NCI-H1048 (cell line): ENCODE measurements at places on chromosomes 13 and 19.

DNA sequence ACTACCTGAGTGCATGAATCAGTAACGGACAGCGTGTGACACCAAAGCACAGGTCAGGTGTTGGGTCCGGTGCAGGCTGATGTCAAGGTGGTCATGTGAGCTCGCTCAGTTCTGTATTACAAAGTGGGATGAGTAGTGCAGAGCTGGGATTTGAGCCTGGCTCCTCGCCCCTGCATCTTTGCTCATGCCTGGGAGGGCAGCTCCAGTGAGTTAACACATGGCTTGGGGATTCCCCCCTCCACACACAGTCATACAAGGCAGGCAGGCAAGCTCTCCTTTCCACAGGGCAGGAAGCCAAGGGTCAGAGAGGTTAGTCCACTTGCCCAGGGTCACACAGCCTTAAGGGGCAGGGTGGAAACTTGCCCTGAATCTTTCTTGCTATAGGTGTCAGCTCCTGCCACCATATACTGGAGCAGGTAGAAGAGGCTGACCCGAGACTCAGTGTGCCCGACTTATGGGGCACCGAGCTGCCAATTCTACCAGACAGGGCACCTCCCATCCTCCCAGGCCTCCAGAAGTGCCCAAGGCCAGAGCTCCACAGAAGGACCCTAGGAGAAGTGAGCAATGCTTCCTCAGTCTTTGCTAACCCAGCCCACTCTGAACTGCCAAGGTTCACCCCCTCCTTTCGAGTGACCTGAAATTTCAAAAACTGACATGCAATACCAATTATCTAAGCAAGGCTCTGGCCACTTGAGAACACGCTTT is 35.4 kb downstream of the ZNF787 start:
- DNase-seq, result no peak

DNA sequence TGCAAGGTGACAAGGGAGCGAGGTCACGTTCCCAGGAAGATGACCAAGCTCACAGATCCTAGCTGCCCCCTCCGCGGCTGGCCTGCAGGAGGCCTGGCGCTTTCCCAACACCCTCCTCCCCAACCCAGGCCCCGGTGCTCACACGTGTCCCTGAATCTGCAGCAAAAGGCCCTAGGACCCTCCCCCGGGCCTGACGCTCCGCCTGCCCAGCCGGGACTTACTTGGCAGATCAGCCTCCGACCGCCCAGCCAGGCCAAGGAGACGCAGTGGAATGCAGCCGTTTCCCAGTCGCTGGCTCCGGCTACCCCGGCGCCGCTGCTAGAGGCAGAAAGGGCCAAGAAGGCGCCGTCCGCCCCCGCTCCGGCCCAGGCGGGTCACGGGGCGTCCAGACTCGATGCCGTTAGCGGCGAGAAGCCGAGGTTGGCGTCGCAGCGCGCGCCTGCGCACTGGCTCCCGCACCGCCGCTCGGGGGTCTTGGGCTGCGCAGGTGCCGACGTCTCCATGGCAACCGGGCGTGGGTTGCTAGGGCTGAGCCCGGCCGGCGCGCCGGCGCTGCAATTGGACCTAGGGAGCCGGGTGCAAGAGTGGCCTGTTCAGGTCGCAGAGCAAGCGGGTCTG is at the start of gene PNMA8A:
Gene PNMA8A, minus strand, starts transcription at position 448 of the 618 bp plus-strand sequence. CDS start 528 bp downstream, outside the sequence.
- no peak for DNase-seq

DNA sequence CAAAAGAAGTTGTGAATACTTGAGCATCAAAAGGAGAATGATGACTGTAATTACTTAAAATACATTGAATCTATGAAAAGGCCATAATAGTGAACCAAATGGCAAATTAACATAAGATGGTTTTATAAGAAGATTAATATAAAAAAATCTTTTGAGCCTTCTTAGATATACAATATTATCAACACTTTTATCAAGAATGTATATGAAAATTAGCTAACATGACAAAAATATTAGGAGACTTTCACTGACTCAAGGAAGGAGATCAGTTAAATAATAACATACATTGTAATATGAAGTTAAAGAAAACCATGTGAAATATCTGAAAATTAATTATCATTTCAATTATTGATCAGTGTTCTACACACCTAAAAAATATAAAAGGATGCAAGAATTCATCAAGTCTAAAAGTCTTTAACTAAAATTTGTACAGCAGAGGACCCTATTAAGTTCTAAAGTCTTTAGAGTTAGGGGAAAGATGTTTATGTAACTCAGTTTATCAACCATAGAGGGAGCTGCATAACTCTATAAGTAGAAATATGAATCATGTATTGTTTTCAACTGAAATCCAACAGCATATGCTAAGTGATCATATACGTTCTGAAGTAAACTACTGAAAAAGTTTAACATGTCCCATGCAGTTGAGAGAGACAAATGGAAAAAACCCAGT is 756.1 kb upstream of the MIR17HG start:
- DNase-seq, result no peak

GRCh38 chr19:46082728-46083050 is 41.8 kb downstream of the IGFL3 start:
- DNase-seq, result no peak

DNA sequence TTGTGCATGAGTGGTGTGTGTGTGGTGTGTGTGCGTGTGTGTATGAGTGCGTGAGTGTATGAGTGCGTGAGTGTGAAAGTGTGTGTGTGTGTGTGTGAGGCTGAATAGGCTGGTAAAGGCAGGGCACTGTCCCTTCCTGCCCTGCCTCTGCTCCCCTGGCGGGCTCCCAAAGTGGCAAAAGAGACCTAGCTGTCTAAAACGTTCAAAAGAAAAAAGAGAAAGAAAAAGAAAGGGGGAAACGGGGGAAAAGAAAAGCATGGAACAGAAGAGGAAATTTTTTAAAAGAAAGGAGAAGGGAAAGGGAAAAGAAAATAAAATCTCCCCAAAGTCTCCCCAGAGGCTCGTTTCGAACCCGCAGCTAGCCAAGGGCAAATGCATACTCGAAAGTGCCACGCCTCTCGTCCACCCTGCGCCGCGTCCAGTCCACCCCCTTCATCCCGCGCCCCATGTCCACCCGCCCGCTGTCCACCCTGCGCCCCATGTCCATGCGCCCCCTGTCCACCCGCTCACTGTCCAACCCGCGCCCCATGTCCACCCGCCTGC is 37.0 kb upstream of the FLT1 start:
- no peak for DNase-seq

DNA sequence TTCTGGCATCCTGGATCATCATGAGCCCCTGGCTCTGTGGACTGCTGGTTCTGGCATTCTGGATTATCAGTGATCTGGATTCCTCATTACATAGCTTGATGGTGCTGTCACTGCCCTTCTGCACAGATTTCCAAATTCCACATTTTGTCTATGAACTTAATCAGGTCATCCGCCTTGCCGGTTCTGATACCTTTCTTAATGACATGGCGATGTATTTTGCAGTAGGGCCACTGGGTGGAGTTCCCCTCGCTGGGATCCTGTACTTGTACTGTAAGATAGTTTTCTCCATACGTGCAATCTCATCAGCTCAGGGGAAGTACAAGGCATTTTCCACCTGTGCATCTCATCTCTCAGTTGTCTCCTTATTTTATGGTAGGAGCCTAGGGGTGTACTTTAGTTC is 24.4 kb upstream of the OR7C2 start:
- no peak for DNase-seq

- DNase-seq, result no peak
These were observed 304.7 kb downstream of the COG6 start for GRCh38 chr13:39960191-39960590.

GRCh38 chr19:57047743-57048142 is 72.0 kb upstream of the USP29 start:
- DNase-seq, result no peak

- DNase-seq, result no peak
These were observed 816.8 kb upstream of the PCDH9 start for GRCh38 chr13:68046903-68047302.

DNA sequence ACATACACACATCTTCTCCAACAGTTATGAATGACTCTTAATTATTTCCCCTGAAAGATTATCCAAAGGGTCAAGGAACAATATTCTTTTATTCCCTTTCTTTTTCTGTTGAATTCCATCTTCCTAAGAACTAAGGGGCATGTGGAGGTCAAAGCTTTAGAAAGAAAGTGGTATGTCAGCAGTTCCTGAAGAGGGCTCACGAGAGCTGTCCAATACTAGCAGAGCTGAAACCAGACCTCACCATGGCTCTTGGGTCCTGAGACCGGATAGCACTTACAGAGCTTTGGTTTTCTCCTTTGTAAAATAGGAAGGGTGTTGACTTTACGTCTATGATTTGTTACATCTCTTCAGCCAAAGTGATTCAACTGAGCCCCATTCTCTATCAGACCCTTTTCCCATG is 109.8 kb upstream of the FREM2 start:
- DNase-seq, result no peak

DNA sequence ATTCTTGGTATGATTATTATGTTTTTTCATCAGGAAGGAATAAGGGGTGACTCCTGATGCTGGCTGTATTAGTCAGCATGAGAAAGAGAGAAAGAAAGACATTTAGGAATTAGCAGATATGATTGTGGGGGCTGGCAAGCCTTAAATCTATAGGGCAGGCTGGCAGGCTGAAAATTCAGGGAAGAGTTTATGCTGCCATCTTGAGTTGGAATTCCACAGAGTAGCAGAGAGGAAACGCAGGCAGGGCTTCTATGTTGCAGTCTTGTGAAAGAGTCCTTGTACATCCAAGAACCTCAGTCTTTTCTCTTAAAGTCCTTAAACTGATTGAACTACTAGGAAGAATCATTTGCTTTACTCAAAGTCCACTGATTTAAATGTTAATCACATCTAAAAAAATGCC is 262.7 kb upstream of the SLC10A2 start:
- no peak for DNase-seq

- DNase-seq, result no peak
These were observed 35.6 kb downstream of the CCDC169 start for GRCh38 chr13:36261976-36262375.

DNA sequence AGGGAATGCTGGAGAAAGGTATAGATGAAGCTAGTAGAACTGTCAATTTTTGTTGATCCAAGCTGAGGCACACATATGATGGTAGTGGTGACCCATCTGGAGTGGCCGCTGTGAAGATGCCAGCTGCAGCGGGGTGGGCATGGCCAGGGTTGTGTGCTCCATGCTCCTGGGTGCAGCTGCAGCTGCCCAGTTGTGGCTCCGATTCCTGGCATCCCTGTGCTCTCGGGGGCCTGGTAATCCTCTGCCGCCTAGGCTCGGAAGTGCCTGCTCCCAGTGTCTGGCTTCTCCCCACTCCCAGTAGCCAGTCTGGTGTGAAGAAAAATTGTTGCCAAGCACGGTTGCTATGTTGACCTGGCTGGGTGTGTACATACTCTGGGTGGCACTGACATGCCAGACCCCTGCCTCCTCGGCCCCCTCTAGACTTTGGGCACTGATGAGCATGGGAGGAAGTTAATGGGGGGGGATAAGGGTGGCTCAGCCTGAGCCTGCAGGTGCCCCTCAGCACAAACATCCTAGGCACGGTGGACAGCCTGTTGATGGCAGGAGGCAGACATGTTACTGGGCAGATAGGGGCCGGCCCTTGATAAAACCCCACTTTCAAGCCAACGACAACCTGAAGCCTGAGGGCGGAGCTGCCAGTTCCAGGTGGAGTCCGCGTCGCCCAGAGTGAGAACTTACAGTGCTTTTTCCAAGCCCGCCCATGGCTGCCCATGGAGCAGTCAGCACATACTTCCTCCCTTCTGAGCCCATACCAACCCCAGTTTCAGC is 1400.7 kb downstream of the PCDH9 start:
- no peak for DNase-seq

- no peak for DNase-seq
These were observed 6.1 kb downstream of the WDFY2 start for GRCh38 chr13:51590231-51590970.

GRCh38 chr13:32902874-32903273 is 113.3 kb upstream of the KL start:
- no peak for DNase-seq

- DNase-seq, result no peak
These were observed 285.8 kb upstream of the PCDH9 start for GRCh38 chr13:67515895-67516294.

DNA sequence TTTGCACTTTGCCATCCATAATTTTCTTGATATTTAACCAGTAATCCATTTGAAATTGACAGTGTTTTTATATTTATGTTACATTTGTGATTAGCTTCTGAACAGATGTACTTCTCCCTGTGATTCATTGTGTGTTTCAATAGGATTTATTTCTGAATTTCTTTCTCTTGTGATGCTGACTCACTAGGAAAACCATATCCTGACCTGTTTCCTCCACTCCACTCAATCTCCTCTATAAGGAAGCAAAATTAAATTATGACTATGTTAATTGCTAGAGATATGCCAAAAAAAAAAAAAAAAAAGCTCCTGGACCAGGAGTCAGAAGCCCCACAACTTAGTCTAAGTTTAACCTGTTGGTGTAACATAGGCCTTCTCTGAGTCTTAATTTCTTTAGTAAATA is 614.6 kb upstream of the SPRY2 start:
- DNase-seq, result no peak

DNA sequence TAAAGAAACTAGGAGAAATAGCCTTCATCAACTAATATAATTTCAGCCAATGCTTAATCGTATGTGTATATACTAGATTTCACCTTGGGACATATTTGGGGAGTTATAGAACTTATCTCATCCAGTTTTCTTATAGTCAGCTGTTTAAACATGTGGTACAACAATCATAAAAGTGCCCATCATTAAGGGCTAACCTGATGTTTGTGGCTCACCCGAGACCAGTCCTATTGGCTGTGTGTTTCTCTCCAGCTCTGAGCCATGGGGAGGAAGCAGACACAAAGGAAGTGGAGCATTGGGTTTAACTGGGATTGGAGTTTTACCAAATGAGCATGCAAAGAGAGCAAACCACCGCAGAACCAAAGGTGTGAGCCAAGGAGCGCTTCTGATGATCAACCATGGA is 114.3 kb upstream of the KLF12 start:
- DNase-seq, result no peak

DNA sequence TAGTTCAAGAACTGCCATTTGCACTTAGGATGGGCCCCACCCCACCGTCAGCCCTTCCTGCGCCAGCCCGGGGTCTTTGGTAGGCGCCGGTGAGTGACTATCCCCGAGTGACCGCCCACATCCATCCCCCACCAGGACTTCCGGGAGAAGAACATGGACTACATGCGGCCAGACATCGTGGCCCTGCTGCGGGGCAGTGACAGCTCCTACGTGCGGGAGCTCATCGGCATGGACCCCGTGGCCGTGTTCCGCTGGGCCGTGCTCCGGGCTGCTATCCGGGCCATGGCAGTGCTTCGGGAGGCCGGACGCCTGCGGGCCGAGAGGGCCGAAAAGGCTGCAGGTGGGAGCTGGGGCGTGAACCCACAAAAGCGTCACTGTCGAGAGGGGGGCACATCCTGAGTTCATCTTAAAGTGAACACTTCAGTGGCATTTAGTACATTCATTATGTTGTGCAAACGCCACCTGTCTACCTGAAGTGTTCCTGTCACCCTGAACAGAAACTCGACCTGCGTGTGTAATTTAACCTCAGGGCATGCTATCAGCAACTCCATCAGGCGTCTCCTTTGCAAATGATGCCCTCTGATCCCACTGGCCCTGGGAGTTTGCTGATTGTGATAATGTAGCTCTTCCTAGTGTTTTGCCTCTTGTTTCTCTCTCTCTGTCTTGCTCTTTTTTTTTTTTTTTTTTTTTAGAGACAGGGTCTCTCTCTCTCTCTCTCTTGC is 42.4 kb upstream of the USE1 start:
- DNase-seq, result no peak
